ENCODE measurements at places on chromosomes 5 and 9. TPM values are rescaled to one million over a fixed set of nuclear protein-coding genes. Genes with fewer than 3 reads are reported as not detected.
A peak's percentile ranks its signal among the peaks of the same experiment; 100 is the strongest.

GRCh38 chr5:101390151-101390908, 487.2 kb upstream of the ST8SIA4 start:
- DNase-seq, result peak; percentile 52

DNA sequence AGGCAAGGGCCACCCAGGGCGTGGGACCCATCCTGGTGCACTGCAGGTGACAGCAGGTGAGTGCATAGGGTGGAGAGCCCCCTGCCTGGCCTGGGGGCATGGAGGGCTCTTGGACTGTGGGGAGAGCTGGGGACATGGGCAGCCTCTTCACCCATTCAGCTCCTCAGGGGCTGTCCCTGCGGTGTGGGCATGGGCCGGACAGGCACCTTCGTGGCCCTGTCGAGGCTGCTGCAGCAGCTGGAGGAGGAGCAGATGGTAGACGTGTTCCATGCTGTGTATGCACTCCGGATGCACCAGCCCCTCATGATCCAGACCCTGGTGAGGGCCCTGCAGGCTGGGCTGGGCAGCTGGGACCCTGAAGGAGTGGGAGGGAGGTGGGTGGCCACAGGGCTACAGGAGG, 20.4 kb upstream of the SPTLC1 start:
- DNase-seq, result no peak

DNA sequence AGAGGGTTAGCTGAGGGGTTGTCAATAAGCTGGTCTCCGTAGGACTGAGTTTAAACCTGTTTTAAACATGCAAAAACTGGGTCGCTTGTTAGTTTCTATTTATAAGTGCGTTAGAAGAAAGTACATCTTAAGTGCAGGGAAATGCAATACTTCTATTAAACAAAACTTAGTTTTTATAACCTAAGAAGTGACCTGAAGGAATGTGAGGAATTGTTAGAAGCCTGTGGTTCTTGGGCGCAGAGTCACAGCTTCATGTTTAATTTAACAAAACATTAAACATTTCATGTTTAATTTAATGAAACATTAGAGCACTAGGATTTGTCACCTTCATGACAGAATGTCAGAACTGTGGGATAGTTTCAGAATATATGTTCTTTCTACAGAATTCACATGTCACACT, 469.2 kb upstream of the WWC1 start:
- DNase-seq, result no peak

DNA sequence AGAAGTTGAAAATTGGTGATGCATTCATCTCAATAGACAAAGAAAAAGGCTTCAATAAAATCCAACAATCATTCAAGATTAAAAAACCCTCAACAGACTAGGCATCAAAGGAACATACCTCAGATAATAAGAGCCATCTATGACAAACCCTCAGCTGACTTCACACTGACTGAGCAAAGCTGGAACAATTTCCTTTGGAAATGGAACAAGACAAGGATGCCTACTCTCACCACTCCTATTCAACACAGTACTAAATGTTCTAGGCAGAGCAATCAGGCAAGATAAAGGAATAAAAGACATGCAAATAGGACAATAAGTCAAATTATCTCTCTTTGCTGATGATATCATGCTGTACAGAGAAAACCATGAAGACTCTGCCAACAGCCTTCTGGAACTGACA, 1188.1 kb downstream of the DTWD2 start:
- DNase-seq, result peak; percentile 71

Gene NEURL1B
- 1.0 TPM for total RNA-seq

- DNase-seq, result no peak
Measured at GRCh38 chr5:32625547-32625946, 40.2 kb downstream of the SUB1 start.

DNA sequence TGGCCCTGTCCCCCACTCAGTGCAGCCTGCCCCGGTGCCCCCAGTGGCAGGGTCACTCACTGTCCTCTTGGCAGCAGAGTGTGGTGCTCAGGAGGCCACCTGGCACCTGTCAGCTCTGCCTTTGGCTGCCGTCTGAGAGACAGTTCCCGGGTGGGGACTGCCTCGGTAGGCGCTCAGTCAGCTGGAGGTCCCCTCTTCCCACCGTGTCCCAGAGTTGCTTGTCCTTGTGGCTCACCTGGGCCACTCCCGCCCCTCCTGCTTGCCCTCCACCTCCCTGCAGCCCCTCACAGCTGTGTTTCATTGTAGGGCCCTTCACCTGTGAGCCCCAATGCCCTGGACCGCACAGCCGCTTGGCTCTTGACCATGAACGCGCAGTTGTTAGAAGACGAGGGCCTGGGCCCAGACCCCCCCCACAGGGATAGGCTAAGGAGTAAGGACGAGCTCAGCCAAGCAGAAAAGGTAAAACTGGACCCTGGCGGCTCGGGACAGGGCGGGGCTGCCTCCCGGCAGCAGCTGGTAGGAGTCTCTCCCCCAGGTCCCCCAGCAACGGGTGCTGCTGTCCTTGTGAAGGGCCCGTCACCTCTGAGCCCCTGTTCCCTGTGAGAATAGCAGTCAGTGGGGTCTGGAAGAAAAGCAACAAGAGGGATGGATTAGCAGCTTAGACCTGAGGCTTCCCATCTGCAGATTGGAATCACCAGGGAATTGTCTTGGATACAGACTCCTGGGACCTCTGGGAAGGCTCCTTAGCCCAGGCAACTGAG, 122.7 kb downstream of the DAB2IP start:
- no peak for DNase-seq

- no peak for DNase-seq
Measured at GRCh38 chr9:23740531-23740930, 85.5 kb downstream of the ELAVL2 start.

DNA sequence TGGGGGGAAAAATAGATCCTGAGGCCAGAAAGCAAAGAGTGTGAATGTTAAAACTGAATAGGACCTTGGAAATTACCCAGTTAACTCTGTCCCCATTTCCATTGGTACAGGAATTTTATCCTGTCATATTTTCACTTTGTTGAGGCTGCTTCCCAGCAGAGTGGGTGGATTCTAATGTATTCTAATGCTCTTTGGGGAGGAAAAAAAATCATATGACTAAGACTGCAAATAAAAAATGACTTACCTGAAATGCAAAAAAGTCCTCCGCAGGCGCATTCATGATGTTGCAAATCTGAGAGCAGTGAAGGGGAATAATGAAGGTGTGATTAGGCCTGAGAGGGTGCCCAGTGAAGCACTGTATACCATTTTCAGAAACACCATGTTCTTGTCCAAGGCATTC, 41.2 kb downstream of the PDE6A start:
- no peak for DNase-seq

Gene HMCN2
- not detected for total RNA-seq

Measured in epithelial cell of proximal tubule (primary cell).